ENCODE measurements at places on chromosomes 3 and 15. TPM values are rescaled to one million over a fixed set of nuclear protein-coding genes. Genes with fewer than 3 reads are reported as not detected.

The ATP13A5 gene
- total RNA-seq = not detected

The GP9 gene
- total RNA-seq = not detected

The CFAP44 gene
- total RNA-seq = 3.5 TPM

The MUC20 gene
- total RNA-seq = 0.29 TPM

The TRIM42 gene
- total RNA-seq = not detected

The PLA2G4B gene
- 2.2 TPM for total RNA-seq

The MYL3 gene
- not detected for total RNA-seq

The CSK gene
- 308 TPM for total RNA-seq

The MGLL gene
- 0.29 TPM for total RNA-seq

The IGDCC3 gene
- total RNA-seq = not detected

The SHC4 gene
- total RNA-seq = 4.1 TPM

The LRRC2 gene
- total RNA-seq = not detected

The COPG1 gene
- total RNA-seq = 128 TPM

The HGD gene
- total RNA-seq = 0.35 TPM

The CHST13 gene
- total RNA-seq = not detected

The SPATA12 gene
- not detected for total RNA-seq

The IL5RA gene
- total RNA-seq = not detected

The BTD gene
- 2.2 TPM for total RNA-seq

The AADACL2 gene
- not detected for total RNA-seq

All from activated naive CD8-positive, alpha-beta T cell treated with anti-CD3 and anti-CD28 coated beads for 36 hours (primary cell).